H54 (cell line): ENCODE measurements at places on chromosomes 16 and 17.

DNA sequence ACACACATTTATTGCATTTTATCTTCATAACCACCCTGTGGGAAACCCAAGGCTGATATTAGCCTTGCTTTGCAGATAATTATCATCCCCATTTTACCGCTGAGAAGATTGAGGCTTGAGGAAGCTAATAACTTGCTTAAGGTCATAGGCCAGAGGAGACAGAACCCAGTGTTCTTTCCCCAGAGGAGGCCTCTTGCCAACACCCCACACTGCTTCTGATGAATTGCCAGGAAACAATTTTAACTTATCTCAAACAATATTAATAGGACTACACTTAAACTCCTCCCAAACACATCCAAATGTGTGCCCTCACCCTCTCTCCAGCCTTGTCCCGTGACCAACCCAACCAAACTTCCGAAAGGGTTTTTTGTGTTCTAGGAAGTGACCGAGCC is 2.1 kb upstream of the SPG7 start:
- no peak for DNase-seq

DNA sequence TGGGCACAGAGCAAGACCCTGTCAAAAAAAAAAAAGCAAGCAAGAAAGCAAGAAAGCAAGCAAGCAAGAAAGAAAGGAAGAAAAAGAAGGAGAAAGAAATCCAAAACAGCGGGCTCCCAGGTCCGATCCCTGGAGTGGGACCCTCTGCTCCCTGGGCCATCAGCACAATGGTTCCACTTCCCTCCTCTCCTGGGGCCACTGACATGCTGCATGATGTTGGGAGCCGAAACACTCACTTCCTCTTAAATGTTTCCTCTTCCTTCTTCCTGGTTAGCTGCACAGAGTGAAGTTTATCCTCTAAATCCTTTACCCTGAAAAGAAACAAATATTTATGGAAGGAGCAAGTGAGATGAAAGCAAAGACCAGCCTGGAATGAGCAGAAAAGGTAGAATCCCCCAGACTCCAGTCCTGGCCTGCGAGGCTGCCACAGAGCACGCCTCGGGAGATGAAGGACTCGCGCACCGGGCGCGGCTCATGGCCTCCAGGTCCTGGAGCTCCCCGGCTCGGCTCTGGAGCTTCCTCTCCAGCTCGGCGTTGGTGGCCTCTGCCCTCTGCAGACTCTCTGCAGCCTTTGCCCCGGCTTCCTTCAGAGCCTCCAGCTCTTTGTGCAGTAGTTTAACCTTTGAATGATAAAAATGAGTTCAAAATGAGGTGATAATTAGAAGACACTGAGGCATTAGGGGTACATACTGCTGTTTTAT is 19.0 kb downstream of the CCDC57 start:
- DNase-seq = no peak

DNA sequence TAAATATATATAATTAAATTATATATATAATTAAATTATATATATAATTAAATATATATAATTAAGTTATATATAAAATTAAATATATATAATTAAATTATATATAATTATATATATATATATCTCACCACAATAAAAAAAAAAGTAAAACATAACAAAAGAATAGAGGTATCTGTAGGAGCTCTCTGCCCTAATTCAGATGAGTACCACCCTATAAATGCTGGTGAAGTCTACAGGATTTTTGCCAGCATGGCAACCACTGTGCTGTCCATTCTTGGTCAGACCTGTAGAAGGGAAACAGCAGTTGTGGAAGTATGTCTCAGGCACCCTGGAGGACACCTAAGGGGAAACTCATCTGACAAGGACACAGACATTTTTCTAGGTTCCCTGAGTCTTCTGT is 259.7 kb downstream of the PRKCA start:
- DNase-seq = no peak

DNA sequence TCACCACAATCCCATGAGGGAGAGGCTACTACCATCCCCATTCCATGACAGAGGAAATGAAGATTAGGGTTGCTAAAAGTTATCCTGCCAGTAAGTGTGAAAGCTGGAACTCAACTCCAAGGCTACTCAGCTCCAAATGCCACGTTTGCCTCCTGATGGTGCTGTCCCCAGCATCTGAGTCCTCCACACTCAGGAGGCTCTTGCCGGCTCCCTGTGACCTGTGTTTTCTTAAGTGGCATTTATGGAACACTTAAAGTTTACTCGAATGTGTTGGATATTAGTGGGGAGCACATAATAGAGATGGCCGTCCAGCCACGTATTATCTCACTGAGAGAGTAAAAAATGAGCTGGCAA is 267.9 kb downstream of the CBLN1 start:
- DNase-seq = no peak

GRCh38 chr17:75065562-75066151 is 18.6 kb downstream of the KCTD2 start:
- DNase-seq = peak; percentile 72
